ENCODE measurements at places on chromosomes 5 and 9. TPM values are rescaled to one million over a fixed set of nuclear protein-coding genes. Genes with fewer than 3 reads are reported as not detected.

Gene NR3C1
- polyA plus RNA-seq, result 33.9 TPM

DNA sequence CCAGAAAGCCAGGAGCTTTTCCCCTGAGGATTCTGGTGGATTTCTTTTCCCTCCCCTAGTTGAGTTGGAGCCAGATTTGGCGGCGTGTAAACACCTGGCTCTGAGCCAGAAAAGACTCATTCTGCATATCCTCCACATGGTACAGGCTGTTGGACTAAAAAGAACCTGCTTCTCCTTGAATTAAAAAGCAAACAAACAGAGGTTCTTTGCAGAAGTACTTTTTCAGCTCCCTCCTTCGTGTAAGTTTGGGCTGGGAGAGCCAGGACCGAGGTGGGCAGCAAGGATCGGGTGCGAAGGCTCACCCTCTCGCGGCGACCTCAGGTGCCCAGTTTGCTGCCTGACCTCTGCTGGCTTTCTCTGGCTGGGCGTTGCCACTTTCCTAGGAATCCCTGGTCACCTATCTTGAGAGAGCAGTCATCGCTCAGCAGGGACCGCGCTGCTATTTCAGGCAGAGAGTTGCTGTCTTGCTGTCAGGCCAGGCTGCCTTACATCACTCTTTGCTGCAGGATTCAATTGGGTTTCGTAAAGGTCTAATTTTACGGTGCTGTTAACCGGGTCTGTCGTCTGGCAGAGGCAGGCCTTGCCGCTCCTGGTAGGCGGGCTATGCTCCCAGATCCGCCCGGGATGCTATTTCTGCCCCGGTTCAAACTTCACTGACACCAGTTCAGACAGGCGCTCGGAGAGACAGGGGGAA lies 3.2 kb downstream of the PAPPA start:
- DNase-seq, result no peak

DNA sequence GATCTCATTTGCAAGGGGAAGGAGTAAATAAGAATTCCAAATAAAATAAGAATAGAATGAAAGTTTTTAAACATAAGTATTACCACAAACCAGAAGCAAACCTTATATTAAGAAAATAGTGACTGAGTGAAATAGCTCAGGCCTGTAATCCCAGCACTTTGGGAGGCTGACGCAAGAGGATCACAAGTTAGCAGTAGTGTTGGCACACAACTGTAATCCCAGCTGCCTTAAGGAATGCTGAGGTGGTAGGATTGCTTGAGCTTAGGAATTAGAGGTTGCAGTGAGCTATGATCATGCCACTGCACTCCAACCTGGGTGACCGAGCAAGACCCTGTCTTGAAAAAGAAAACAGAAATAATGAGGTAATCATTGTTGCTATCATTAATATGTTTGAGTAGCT lies 47.0 kb downstream of the APC start:
- no peak for DNase-seq

DNA sequence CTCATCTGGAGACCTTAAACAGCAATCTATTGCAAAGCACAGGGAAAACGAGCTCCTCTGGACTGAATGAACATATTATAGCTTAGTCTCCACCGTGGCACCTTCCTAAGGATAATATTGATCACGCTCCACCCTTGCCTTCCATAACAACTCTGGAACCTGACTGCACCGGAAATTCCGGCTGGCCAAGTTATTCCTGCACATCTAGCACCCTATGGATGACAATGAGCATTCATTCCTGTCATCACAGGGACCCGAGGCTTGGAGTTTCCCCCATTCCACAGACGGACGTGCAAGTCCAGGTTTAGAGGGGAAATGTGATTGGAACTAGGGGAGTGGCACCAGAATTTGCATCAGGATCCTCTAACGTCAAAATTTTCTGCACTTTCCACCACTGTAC lies 27.5 kb downstream of the STK10 start:
- no peak for DNase-seq
